Kidney (tissue), 22 donors: ENCODE measurements at places on chromosomes 11 and 22. TPM values are rescaled to one million over a fixed set of nuclear protein-coding genes. Genes with fewer than 3 reads are reported as not detected.

- no peaks in the 10 kb centered on the region for H3K36me3 ChIP-seq
- no peak overlapping the region for H3K27ac ChIP-seq
- no peak for DNase-seq
- H3K27me3 ChIP-seq: no peaks in the 10 kb centered on the region
These were observed 32.6 kb upstream of the SLC6A5 start for GRCh38 chr11:20566591-20567434.

DNA sequence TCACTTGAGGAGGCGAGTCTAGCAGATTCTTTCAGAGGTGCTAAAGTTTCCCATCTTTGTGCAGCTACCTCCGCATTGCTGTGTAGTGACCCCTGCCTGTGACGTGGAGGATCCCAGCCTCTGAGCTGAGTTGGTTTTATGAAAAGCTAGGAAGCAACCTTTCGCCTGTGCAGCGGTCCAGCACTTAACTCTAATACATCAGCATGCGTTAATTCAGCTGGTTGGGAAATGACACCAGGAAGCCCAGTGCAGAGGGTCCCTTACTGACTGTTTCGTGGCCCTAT lies 8.9 kb upstream of the SAMM50 start:
- H3K36me3 ChIP-seq: peaks cover 2% of the 10 kb centered on the region
- no peaks in the 10 kb centered on the region for H3K27me3 ChIP-seq
- no peaks in the 10 kb centered on the region for H3K4me1 ChIP-seq
- no peak overlapping the region for H3K4me3 ChIP-seq
- peak; percentile 49 for DNase-seq

DNA sequence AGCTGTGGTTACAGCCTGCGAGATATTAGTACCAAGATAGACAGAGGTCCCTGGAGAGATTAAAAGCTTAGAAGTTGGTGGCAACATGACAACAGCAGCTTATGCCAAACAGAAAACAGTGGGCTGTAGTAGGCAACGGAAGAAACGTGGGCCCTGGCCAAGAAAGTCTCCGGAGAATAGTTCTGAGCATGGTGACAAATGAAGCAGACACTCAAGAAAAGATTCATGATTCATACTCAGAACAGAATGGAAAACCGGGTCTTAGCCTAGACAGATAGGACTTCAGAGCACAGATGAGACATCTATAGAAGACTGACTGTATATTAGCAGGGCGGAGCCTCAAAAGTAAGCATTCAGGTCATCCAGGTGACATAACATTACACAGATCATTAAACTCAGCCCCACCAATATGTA lies 727.4 kb downstream of the ETS1 start:
- no peak for DNase-seq
- H3K27ac ChIP-seq: no peak overlapping the region
- H3K27me3 ChIP-seq: no peaks in the 10 kb centered on the region
- no peaks in the 10 kb centered on the region for H3K36me3 ChIP-seq
- no peak overlapping the region for H3K4me3 ChIP-seq
- H3K4me1 ChIP-seq: no peaks in the 10 kb centered on the region

TYR gene
- not detected for polyA plus RNA-seq

DNA sequence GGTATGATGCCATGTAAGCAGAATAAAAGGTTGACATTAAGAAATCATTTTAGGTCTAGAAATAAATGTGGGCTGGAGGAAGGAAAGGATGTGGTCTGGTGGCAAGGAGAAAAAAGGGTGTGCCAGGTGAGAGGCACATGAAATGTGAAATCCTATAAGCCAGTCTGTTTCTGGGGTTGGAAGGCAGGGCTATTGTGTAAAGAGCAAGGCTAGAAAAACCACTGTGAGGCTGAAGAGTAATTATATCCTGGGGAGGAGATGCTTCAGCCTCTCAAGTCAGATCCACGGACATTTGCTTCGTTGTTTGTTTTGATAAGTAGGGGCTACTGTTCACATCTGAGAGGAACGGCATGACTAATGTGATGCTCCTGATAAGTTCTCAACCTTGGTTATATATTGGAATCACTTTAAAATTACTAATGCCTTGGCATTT lies 77.5 kb upstream of the CTSC start:
- H3K36me3 ChIP-seq: no peaks in the 10 kb centered on the region
- H3K4me1 ChIP-seq: peaks cover 2% of the 10 kb centered on the region

OR10A2 gene
- not detected for polyA plus RNA-seq

GRCh38 chr22:26763633-26764361 lies 106.4 kb downstream of the MIAT start:
- DNase-seq: no peak
- no peaks in the 10 kb centered on the region for H3K4me1 ChIP-seq
- no peaks in the 10 kb centered on the region for H3K36me3 ChIP-seq
- no peaks in the 10 kb centered on the region for H3K27me3 ChIP-seq

MFRP gene
- polyA plus RNA-seq: not detected

B3GAT1 gene
- 0.82 TPM for polyA plus RNA-seq

DNA sequence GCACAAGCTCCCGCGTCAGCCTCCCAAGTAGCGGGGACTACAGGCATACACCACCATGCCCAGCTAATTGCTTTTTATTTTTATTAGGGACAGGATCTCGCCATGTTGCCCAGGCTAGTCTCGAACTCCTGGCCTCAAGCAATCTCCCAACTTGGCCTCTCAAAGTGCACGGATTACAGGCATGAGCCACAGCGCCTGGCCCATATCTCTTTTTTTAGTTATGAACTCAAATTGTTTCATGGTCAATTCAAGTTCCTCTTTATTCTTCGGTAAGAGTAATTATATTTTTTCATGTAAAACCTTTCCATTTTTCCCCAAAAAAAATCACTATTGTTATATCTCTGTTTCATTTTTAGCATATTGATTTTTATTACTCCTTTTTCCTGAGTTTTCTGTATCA lies 25.5 kb downstream of the FCHSD2 start:
- H3K27me3 ChIP-seq: no peaks in the 10 kb centered on the region
- no peak for DNase-seq
- H3K4me1 ChIP-seq: no peaks in the 10 kb centered on the region
- H3K36me3 ChIP-seq: no peaks in the 10 kb centered on the region
- no peak overlapping the region for H3K4me3 ChIP-seq

DNA sequence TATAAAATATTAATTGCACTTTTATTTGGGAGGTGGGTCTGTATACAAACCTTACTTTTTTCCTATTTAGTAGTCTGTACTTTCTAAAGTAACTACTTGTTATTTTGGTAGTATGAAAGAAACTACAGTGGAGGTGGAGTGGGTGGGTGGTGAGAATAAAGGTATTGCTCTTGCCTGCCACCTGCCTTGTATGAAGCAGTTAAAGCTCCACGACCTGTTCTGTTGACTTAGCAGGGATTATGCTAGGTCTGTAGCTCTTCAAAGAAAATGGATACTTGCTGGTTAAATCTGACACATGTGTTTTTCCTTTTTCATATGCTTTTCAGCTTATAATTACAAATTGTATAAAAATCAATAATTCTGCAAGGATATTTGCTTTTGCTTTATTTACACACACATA lies 111.9 kb downstream of the EHF start:
- no peak overlapping the region for H3K27ac ChIP-seq
- no peak overlapping the region for H3K4me3 ChIP-seq
- H3K36me3 ChIP-seq: no peaks in the 10 kb centered on the region
- no peaks in the 10 kb centered on the region for H3K27me3 ChIP-seq
- no peaks in the 10 kb centered on the region for H3K4me1 ChIP-seq

- peaks cover 11% of the 10 kb centered on the region for H3K36me3 ChIP-seq
- no peaks in the 10 kb centered on the region for H3K27me3 ChIP-seq
- H3K4me3 ChIP-seq: no peak overlapping the region
- H3K4me1 ChIP-seq: no peaks in the 10 kb centered on the region
- DNase-seq: no peak
These were observed 20.4 kb upstream of the POGLUT3 start for GRCh38 chr11:108518581-108518980.

DNA sequence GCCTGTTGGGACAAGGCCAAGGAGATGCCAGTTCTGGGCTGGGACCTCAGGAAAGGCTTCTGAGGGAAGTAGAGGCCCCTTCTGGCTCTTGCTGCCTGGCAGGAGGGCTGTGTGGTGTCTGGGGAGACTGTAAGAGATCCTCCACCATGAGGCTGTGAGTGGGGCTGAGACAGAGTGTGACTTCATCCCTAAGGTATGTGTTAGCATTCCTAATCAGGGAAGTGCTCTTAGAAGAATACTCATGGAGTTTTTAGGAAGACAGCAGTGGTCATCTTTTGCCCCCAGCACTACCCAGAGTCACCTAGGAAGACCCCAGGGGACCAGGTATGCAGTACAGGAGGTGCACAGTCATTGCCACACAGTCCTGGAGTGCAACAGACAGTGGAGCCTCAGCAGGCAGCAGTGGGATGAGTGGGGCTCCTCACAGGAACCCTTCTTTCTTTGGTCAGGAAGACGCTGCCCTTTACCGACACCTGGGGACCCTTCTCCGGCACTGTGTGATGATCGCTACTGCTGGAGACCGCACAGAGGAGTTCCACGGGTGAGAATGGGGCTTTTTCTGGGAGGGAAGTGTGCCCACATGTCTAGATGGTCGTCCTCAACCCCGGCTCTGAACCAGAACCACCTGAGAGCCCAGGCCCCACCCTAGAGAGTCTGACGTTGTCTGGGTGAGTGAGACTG lies 2.8 kb downstream of the RIC8A start:
- no peak overlapping the region for H3K27ac ChIP-seq
- peaks cover 2% of the 10 kb centered on the region for H3K36me3 ChIP-seq
- no peak overlapping the region for H3K4me3 ChIP-seq
- no peaks in the 10 kb centered on the region for H3K27me3 ChIP-seq
- no peak for DNase-seq

DNA sequence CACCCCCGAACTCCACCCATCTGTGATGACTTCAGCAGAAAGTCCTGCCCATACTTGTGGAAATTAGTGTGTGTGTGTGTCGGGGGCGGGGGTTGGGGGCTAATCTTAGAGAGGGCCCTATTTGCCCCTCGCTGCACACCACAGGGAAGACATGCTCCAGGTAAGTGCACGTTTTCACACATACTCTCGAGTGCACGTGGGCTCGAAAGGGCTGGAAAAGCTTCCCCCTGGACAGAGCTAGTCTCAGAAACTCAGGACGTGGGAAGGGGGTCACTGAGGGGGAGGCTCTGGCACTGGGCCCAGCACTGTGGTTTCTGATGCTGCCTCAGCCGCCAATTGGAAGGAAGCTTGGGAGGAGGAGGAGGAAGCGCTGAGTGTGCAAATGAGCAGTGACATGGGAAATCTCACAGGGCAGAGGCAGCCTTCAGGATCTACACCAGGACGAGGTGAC lies 40.7 kb upstream of the CD82 start:
- no peak overlapping the region for H3K27ac ChIP-seq
- H3K4me3 ChIP-seq: no peak overlapping the region
- peak; percentile 68 for DNase-seq

DNA sequence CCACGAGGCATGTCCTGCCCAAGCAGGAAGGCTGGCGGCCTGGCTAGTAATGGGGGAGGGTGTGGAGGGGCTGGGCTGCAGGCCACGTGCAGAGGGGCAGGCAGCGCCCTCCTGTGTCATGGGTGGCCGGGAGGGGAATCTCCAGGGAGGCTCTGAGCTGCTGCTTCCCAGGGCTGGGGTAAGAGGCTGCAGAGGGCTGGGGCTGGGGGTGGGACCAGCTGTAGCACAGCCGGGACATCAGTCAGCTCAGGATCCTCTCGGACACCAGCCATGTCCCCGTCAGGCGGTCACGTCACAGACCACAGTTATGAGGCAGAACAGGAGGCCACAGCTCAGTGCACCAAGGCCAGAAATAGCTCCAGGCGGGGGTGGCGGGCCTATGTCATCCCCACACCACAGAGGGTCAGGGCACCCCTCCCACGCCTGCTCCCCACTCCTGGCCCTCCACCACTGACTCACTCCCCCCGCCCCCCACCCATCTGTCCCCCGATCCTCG lies 21.1 kb downstream of the RTN4R start:
- peak overlapping the region; percentile 9 for H3K27ac ChIP-seq
- H3K4me3 ChIP-seq: no peak overlapping the region
- peaks cover 5% of the 10 kb centered on the region for H3K36me3 ChIP-seq
- H3K27me3 ChIP-seq: no peaks in the 10 kb centered on the region
- DNase-seq: peak; percentile 62
- no peaks in the 10 kb centered on the region for H3K4me1 ChIP-seq

DNA sequence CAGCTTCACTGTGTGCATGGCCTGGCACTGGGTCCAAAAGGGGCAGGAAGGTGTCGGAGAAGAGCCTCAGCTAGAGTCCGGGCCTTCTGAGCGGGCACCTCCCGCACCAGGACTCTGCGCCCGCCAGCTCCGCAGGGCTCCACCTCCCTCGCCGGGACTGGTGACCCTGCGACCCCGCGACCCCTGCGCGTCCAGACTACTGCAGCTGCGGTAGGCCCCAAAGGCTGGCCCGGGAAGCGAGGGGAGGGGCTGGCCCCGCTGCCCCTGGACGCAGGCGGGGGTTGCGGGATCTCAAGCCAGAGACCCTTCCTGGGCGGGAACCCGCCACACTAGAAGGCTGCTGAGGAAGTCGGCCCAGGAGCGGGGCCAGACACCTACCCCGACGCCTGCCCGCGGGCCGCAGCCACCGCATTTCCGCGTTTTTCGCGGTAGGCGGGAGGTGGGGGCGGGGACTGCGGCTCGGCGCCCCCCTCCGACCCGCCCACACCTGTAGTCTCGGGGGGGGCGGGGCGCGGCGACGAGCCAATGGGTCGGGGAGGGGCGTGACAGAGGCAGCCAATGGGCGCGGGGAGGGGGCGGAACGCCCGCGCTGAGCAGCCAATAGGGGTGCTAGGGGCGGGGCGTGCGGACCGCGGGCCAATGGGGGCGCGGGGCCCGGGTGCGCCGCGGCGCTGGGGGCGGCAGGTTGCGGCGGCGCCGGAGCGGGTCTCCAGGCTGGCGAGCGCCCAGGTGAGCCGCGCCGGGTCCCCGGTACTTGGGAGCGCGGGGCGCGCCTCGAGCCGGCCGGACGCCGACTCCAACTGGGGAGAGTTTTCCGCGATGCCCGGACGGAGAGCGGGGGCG lies at the start of the genes LMNTD2 and RASSF7:
Gene LMNTD2 (minus strand): TSS at position 434 of the 843 bp plus-strand sequence. CDS start 22 bp downstream, at position 412.
Gene RASSF7 (plus strand): TSS at position 666 of the 843 bp plus-strand sequence. CDS start 799 bp downstream, outside the sequence.
- peak within 1 kb of the TSS; percentile 65 for H3K4me3 ChIP-seq
- H3K36me3 ChIP-seq: no peaks in the 10 kb centered on the region
- no peaks in the 10 kb centered on the region for H3K4me1 ChIP-seq
- no peaks in the 10 kb centered on the region for H3K27me3 ChIP-seq
- DNase-seq: peak; percentile 95

TRIM49D1 gene
- not detected for polyA plus RNA-seq

- H3K4me1 ChIP-seq: peaks cover 2% of the 10 kb centered on the region
- H3K4me3 ChIP-seq: no peak overlapping the region
- H3K27me3 ChIP-seq: no peaks in the 10 kb centered on the region
- no peak overlapping the region for H3K27ac ChIP-seq
- DNase-seq: no peak
These were observed 125.3 kb downstream of the FEZ1 start for GRCh38 chr11:125370561-125371389.

- H3K27ac ChIP-seq: no peak overlapping the region
- no peaks in the 10 kb centered on the region for H3K36me3 ChIP-seq
- no peak overlapping the region for H3K4me3 ChIP-seq
- DNase-seq: no peak
- H3K4me1 ChIP-seq: no peaks in the 10 kb centered on the region
- no peaks in the 10 kb centered on the region for H3K27me3 ChIP-seq
These were observed 15.9 kb downstream of the OR51B4 start for GRCh38 chr11:5285703-5286340.
